Activated naive CD4-positive, alpha-beta T cell treated with anti-CD3 and anti-CD28 coated beads, Interleukin-2, amount 50 U/mL, for 16 hours (primary cell): ENCODE measurements at places on chromosomes 1 and 21.

DNA sequence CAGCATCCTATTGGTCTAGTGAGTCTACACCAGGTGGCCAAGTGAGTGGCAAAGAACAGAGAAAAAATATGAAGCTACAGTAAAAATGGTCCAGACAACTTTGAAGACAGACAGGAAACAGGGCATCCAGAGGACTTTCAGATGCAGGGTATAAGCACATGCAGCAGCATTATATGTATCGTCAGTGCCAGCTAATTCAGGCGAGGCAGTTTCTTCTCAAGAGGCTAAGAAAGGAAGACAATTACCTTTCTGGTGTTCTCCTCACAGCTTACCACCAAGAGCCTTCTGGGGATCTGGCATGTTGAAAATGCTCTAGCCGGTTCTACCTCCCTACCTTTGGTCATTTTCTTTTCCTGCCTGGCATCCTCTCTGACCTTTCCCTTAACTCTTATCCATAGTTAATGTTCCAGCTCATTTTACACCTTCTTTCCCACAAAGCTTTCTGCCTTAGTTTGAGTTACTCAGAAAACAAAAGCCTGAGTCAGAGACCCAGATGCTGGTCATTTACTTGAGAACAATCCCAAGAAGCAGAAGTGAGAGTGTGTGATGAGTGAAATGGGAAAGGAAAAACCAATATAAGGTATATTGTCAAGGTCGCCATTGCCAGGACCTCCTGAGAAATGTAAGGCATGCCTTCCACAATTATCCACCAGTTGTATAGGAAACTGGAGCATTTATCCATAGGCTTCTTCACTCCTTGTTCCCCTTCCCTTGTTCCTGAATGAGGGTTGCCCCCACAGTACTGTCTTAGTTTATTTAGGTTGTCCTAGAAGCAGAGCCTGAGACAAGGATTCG is 444.1 kb downstream of the PLPP3 start:
- no peak for DNase-seq

DNA sequence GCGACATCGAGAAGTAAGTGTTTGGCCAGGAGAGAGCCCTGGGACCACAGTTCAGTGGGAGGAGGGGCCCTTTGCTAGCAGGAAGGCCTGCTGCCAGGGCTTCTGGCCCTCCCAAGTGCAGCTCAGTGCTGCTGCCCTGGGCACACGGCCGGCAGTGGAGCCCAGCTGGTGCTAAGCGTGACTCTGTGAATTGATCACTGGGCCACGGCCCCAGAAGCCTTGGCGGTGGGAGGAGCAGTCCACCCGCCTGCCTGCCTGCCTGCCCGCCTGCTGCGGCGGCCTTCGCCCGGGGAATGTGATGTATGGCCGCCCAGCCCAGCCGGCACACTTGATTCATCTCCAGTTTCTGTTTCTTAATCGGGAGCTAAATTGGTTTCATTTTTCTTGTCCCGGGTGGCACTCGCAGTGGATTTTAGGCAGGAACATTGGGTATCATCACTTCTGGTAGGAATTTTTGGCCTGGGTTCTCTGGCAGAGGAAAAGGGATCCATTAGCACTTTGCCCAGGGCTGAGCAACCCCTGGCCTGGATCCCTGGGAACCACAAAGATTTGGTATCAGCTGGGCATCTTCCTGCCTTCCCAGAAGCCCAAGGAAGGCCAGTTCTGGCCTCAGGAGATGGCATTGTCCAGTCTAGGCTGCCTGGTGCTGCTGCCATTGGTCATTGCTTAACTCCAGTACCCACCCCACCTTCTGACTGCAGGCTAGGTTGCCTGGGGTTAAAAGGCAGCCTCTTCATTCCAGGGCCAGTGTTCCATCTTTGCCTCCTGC is 28.6 kb downstream of the TMEM53 start:
- DNase-seq = no peak

DNA sequence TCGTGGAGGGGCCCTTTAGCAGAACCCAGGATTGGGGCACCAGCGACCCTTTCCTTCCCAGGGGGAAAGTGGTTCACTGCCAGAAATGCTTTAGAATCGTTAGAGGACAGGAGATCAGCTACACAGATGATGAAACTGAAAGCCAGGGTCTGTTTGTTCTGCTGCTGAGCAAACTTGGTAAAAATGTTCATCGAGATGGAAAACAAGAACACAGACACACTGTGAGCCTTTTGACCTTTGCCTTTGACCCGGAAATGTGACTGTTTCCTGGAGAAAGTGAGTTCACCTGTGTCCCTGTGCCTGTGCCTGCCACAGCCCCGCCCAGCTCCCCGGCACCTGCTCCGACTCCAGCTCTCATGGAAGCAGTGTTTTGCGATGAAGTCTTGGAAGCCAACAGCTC is 234.3 kb downstream of the CAMTA1 start:
- no peak for DNase-seq

- DNase-seq = no peak
These were observed 14.9 kb upstream of the NUP133 start for GRCh38 chr1:229523052-229523451.

DNA sequence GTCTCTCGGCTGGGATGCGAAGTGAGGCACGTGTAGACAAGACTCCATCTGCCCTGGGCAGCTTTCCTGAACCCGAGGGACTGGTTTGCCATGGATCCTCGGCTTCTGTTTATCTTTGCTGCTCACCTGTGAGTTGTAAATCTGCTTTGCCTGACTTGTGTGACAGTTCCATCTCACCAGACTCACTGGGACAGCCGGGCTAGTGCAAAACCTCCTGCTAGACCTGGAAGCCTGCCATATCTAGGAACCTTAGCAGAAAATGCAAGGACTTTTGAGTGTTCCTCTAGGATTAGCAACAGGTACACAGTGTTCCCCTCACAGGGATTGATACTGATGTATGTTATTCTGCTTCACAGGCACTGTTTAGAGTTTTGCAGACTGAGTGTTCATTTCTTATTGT is 218.6 kb downstream of the URB2 start:
- no peak for DNase-seq

DNA sequence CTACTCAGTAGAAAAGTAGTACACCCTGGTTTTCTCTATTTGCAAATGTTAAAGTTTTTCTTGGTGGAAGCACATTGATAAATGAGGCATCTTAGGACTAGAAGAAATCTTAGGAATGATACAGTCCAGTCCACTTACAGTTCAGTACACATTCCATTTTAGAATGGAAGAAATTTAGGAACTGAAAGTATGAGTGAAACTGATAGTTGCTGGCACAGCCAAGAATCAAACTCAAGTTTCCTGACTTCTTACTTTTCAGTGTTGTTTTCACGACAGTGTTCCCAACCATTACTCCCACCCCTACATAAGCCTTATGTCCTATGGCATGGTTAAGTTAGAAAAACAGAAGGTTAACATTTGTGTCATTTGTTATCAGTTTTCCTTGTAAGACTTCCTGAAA is 258.5 kb downstream of the BACH1 start:
- no peak for DNase-seq

DNA sequence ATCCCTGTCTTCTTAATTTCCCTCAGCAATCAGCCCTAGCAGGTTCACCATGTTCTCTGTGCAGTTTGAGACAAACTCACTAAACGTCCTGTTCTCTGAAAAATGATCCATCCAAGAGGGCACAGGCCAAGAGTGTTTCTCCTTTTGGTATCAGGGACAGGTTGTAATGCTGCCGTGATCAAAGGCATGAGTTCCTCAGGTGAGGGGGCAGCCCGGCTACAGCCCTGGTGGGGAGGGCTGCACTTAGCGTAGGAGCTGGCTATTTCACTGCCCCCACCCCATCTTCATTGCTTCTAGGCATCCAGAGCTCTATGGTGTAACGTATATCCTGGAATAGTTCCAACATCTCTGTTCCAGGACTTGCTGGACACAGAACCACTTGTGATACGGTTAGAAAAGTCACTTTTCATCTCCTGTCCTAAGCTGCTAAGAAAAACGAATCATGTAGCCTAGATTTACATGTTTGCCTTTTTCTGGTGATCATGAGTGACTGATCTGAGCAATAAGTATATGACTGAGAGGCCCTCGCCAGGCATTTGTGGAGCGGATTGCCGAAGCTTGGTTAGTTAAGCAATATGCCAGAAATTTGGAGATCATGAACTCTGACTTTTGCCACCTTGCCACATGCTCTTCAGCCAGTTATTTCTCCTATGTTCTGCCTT is 41.1 kb upstream of the SRP9 start:
- DNase-seq = no peak

DNA sequence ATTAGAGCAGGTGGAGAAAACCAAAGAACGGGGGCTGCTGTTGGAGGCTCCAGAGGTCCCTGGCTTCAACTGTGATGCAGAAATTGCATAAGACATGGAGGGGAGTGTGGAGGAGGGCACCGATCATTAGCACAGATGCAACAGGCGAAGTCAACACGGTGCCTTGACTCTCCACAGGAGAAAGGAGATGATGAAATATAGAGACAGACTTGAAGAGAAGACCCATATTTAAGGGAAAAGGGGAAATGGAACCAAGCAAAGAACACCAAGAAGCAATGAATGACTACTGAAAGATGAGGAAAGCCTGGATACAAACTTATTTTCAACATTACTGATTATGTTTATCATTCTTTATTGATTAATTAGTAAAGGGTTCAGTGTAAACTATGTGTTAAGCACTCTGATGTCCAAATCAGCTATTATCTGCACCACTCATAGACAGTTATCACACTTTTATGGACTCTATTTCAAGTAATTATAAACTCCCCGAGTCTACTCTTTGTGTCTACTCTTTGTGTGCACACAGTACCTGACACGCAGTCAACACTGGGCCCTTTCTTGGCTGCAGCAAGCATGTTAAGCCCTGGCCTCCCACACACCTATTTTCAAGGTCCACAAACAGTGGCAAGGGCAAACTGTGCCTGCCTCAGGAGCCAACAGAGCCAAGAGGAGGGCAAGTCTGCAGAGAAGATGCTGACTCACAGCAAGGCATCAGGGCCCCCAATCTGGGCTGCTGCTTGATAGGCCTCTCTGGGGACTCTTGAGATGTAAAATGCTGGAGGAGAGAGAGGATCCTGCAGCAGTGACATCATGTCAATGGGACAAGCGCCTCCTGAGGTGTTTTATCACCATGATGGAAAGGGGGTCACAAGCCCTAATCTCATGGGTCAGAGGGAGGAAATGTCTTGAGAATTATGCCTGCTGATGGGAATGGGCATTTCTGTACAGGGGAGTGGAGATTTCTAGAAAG is 17.6 kb downstream of the PCNX2 start:
- no peak for DNase-seq

- DNase-seq = no peak
These were observed 612.9 kb upstream of the USP24 start for GRCh38 chr1:55828044-55828443.

DNA sequence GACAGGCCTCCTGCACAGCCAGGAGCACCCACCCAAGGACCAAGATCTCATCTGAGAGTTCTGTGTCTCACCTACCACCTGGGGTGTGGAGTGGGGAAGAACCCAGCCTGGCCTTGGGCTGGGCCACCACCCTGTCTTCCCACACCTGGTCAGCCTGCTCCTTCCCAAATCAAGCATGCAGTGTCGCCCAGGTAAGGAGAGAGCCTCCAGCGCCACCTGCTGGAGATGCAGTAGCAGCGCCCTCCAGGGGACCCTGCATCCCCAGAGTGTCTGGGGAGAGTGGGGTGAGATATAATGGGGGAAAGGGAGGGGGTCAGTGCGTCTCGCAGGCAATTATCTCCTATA is 32.3 kb downstream of the KIAA2013 start:
- DNase-seq = peak; percentile 69

- no peak for DNase-seq
These were observed 49.3 kb upstream of the PSEN2 start for GRCh38 chr1:226820941-226821718.

DNA sequence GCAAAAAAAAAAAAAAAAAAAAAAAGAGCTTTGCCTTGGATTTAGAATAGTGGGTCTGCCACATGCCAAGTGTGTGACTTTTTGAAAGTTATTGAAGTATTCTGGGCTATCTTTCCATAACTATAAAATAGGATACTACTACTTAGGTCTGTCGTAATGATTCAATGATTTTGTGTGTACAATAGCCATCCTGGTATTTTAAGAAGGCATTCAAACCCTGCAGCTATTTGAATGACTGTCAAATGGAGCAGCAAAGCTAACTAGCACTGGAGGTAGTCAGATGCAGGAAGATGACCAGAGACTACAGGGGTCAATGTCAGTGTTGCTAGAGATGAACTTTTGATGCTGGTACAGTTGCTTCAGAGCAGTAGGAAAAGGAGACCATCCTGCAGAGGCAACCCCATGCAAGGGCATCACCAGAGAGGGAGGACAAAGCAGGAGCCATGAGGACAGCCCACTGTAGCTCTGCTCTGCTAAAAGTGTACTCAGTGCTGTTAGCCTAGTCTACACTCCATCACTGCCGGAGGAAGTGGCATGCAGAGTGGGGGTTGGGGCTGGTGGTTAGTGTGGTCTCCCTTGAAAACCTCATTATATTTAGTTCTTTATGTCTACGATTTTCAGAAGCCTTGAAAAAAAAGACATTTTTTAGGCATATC is 29.0 kb downstream of the DUSP10 start:
- peak; percentile 49 for DNase-seq

GRCh38 chr1:4172644-4173599 is 272.9 kb upstream of the C1orf174 start:
- no peak for DNase-seq

- no peak for DNase-seq
These were observed 5.6 kb upstream of the RPTN start for GRCh38 chr1:152164517-152165136.

- DNase-seq = no peak
These were observed 35.8 kb downstream of the VANGL1 start for GRCh38 chr1:115677565-115677964.

- no peak for DNase-seq
These were observed 78.3 kb downstream of the VWA5B1 start for GRCh38 chr1:20368866-20369470.

GRCh38 chr1:77829851-77830250 is 50.4 kb downstream of the MIGA1 start:
- no peak for DNase-seq

DNA sequence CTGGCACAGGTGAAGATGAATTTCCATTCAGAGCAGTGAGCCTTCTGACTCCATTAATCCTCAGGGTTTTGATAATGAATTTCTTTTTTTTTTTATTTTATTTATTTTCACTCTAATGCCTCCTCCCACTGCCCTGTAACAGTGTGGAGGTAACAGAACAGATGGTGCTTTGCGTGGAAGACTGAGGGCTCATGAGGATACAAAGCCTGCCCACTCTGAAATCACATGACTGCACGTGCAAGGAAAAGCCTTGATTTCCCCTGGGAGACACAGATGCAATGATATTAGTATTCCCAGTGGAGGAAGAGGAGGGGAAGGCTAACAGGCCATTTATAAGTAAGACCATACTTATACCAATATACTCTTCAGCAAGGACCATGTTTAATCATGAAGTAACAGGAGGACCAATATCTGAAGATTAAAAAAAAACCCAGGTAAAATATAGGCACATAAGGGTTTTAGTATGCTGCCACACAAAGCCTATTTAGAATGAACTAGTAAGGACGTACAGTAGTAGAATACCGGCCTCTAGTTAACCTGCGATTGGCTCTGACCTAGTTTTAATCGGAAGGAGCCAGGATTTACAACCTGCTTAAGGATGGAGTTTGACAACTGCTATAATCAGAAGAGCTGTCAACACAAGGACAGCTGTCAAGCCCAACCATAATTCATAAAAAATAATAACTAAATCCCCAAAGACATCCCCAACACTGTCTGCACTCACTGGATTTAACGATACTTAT is 69.6 kb downstream of the LHX4 start:
- DNase-seq = no peak

- DNase-seq = no peak
These were observed 36.3 kb upstream of the S1PR1 start for GRCh38 chr1:101200513-101200912.

- no peak for DNase-seq
These were observed 389.7 kb upstream of the RUNX1 start for GRCh38 chr21:35438643-35439404.

GRCh38 chr1:156625436-156626078 is 6.3 kb downstream of the HAPLN2 start:
- peak; percentile 76 for DNase-seq
